ENCODE measurements at places on chromosomes 13 and 19.

- DNase-seq: no peak
Observed at GRCh38 chr19:57558525-57558924, 1.1 kb downstream of the ZNF550 start.

DNA sequence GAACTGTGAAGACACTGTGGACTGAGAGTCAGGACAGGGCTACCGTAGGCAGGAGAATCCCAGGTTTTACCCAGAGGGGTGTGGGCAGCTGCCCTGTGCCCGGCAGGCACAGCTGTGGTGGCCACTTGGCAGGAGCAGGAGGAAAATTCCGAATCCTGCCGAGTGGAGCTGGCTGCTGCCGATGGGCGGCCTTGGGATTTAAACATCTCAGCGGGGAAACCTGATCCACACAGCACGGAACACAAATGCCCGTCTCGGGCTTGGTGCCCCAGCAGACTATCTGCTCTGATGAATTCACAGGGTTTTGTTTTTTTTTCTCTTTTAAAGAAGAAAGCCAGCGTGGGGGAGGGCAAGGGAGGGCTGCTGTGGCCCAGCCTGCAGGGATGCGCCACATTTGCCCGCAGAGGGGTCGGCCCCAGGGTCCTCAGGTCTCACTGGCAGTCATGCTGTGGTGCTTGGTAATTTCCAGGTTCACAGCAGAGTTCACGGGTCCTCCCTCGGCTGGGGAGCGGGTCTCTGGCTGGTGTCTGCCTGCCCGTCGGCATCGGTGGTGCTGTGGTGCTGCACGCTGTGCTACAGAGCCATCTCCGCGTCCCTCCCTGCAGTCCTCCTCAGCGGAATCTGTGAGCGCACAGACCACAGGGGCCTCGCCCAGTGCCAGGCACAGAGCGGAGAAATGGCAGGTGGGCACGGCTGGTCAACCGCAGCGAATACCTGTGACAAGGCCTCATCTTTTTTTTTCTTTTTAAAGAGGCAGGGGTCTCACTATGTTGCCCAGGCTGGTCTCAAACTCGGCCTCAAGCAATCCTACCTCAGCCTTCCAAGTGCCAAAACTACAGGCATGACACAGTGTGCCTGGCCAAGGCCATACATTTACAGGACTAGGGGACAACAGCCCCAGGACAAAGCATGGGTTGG, 28.1 kb downstream of the MPND start:
- DNase-seq: no peak

- DNase-seq: no peak
Observed at GRCh38 chr19:18007917-18008673, at the start of gene ARRDC2. Gene ARRDC2, plus strand, starts transcription at chr19:18008170. Its CDS starts 141 bp downstream, at chr19:18008311.

GRCh38 chr19:1533510-1534150, 9.8 kb downstream of the PLK5 start:
- no peak for DNase-seq

GRCh38 chr13:70188567-70188966, 80.3 kb upstream of the KLHL1 start:
- no peak for DNase-seq

DNA sequence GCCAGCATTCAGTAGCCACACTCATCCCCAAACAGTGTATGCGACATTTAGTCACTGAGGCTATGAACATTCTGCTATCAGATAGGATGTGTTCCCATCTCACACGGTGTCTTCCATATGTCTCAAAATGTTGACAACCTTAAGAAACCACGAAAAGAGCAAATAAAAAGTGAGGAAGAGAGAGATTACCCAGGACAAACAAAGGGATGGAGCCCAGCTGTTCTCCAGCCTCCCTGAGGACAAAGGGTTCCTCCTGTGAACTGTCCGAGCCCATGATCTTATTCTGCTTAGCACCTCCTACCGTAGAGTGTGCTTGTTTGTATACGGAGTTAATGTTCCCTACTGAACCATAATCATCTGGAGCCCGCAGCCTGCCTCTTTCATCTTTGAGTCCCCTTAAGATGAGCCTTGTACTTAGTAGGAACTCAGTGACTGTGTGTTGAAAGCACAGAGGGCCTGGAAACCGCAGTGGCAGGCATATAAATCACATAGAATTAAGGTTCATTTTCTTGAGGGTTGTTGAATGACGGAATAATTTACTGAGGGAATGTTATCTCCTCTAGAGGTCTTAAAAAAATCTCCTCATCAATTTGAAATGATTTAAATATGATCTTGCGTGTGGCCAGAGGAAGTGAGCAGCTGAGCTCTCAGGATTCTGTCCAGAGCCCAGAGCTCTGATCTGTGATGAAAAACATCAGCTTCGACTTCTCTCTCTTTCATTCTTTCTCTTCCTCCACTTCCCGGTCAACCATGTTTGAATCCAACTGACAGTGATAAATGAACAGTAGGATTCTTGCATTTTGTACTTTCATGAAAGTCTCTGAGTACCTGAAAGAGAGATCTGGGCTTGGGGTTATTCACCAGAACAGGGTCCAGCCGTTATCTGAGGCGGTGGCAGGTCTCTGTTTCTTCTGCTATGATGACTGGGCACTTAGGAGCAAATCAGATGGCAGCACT, 200.5 kb downstream of the KLF5 start:
- no peak for DNase-seq

DNA sequence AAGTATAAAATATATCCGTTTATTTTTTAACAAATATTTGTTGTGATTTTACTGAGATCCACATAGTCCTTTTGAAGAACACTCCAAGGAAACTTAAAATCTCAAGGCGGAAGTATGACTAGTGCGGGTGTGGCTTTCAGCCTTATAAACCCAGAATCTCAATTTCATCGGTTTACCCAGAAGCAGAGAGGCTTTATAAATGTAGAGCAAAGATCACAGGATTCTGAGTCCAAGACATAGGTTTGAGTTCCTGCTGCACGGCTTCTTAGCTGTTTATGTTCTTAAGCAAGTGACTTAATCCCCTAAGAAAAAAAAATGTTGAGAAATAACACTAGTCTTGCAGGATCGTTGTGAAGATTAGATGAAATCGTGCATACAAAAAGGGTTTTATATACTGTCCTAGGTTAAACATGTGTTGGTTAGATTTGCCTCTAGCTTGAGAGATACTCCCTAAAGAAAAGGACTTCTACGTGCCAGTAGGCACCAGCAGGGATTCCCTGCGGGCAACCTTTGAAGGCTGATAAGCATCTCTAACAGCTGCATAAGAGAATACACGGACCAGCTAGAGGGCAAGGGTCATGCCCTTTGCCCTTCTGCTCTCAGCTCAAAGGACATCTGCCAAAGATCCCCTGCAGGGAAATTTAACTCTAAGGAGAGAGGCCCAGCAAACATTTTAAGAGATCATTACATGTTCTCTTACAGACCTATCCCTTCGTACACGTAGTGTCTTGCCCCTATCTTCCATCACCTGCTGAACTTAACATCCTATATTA, 130.4 kb upstream of the MIR17HG start:
- DNase-seq: no peak

DNA sequence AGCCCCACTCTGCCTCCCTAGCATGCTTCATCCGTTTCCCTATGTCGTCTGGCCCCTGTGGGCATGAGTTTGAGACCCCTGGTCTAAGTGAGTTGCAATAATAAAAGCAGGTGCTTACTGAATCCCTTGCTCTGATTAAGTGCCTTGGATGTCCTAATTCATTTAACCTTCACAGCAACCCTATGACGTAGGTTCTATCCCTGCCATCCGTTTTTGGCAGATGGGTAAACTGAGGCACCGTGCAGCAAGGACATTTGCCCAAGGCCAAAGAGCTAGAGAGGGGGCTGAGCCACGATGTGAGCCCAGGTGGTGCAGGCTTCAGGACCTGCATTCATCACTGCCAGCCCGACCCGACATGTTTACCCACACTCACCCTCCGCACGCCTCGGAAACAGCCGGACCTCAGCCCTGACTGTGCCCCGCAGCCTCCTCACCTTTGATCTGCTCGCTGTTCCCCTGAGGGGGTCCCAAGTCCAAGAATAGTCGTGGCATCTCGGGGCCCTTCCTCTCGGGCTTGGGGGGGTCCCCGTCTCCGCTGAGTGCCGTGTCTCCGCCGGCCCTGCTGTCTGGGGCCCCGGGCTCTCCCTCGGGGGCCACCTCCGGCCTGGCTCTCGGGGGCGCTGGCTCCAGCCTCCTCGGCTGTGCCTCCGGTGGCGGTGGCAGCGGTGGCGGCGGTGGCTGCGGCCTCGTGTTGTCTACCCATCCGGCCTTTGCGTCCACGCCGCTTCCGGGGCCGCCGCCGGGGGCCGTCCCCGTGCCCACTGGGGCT, 14.5 kb downstream of the LMTK3 start:
- no peak for DNase-seq

GRCh38 chr13:99269627-99270241, 11.6 kb upstream of the GPR18 start:
- DNase-seq: peak; percentile 39

DNA sequence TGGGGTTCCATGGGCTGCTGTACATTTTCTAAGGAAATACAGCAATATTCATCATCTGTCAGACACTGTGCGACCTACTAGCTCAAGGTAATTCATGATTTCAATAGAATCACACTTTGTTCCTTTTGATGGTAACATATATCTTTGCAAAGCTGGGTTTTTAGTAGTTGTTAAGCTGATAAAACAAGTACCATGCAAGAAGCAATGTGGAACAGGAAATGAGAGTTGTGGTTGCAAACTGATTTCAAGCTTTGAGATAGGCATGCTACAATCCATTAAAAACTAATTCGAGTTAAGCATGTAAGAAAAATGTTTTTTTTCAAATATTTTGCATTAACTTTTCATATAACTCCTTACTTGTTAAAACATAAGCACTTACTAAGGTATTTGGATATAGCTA, 6.8 kb upstream of the MBNL2 start:
- DNase-seq: no peak

DNA sequence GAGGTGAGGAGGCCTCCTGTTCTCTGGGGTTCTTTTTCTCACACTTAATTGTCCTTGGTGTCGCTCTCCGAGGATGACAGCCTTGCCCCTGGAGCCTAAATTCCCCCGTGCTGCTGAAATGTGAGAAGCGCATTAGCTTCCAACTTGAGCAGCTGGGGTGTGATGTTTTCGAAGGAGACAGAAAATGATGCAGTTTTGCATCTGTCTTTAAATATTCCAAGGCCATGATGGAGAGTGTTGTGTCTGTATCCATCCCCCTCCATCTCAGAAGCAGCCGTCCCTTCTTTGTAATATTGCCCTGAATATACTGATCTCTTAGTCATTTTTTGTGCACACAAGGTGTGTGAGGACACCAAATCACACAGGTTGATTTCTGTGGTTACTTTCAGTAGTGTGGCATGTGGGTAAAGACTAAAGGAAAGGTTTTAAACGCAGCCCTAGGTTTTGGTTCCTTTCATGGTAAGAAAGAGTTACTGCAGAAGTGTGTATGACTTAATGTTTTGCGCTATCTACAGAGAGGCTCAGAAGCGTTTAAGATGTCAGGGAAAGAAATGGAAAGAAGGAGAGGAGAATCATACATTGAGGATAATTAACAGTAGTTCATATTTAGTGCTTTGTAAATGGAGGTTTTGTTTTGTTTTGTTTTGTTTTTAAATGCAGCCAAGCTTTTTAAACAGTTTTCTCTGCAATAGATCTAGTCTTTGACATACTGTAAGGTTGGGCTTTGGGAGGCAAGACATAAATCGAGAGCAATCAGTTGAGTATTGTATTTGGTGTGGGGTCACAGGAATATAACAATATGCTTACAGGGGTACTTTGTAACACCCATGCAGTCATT, 1.6 kb downstream of the NBEA start:
- peak; percentile 43 for DNase-seq

GRCh38 chr19:12872941-12873890, 8.0 kb downstream of the DNASE2 start:
- DNase-seq: no peak

GRCh38 chr13:66618702-66619101, 611.4 kb downstream of the PCDH9 start:
- no peak for DNase-seq

- peak; percentile 55 for DNase-seq
Observed at GRCh38 chr13:49444524-49445395, 686 bp downstream of the SETDB2 start.

GRCh38 chr19:46990991-46991676, 28.5 kb upstream of the NPAS1 start:
- peak; percentile 75 for DNase-seq

GRCh38 chr13:102182170-102182569, 219.7 kb downstream of the FGF14 start:
- DNase-seq: no peak

DNA sequence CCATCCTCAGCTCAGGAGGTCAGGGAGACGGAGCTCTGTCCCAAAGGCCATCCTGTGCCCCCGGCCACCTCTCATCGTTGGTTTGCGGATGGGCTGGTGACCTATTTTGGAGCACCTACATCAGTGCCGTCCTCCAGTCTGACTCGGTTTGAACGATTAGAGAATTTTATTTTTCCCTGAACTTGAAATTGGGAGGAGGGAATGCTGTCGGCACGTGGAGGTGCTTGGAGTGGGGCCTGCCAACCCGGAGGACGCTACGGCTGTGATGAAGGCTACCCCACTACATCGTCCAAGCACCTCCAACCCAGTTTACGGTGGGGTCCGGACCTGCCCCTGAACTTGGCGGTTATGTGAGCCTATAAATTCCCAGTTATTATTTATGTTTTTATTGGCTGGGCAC, 3.0 kb upstream of the ZNF554 start:
- no peak for DNase-seq

DNA sequence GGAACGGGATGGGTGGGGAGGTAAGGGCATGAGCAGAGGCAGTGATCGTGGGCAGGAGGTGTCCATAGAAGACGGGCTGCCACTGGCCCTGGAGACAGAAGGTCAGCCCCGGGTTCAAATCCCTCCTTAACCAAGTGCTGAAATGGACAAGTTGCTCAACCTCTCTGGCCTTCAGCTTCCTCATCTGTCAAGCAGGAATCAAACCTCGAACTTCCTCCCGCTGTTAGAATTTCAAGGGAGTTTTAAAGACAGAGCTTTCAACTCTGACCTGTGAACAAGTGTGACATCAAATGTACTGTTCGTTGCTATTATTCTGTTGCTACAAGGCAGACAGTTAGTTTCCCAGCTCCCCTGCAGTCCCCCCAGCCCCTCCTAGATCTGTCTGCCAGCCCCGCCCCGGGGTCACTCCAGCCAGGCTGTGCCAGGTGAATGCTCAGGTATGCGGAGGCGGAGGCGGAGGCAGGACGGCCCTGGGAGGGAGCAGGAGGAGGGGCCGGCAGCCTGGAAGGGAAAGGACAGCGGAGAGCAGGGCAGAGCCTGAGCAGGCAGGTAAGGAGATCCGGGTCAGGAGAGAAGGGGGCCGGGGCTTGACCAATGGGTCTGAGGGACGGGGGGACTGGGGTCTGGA, at the start of gene EPS8L1:
TSS of gene EPS8L1 (plus strand) at position 499 of the 628 bp plus-strand sequence. CDS start 576 bp downstream, outside the sequence.
- DNase-seq: no peak

DNA sequence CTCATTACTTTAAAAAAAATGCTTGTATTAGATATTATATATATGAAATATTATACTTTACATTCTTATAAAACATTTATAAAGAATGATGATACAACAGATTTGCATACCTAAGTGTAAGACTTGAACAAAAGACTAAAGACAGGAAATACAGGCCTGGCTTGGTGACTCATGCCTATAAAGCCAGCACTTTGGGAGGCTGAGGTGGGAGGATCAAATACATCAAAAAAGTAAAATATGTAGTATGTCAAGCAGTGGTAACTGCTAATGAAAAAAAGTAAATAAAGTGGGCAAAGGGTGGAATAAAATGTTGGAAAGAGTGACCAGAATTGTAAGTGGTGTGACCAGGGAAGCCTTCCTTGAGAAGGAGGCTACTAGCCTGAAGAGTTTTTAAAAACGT, 133.7 kb downstream of the GGACT start:
- no peak for DNase-seq

GRCh38 chr19:1315470-1316166, 29.9 kb downstream of the EFNA2 start:
- no peak for DNase-seq
